Heart left ventricle (tissue), 16 donors: ENCODE measurements at places on chromosomes 12 and 14.

GRCh38 chr12:6612247-6612646 is 5.1 kb upstream of the CHD4 start:
- no peak overlapping the region for H3K4me3 ChIP-seq
- peaks cover 15% of the 10 kb centered on the region for H3K4me1 ChIP-seq
- H3K27me3 ChIP-seq: no peaks in the 10 kb centered on the region
- no peak for DNase-seq
- peak overlapping the region; percentile 85 for H3K27ac ChIP-seq

DNA sequence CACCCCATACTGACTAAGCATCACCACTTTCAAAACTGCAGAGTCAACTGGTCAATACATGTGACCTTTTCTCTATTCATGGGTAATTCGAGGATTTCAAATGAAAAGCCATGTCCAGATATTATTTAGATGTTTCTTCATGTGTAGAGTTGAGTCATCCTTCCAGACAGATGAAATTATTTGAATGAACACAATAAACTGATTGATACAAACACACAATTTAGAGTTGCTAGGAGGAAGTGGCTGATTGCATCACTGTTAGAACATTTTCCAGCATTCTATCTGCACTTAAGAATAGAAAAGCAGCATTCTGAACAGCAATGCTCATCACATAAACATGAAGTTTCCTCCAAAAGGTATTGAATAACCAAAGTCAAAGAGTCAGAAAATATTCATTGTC is 273.5 kb upstream of the SOX5 start:
- no peaks in the 10 kb centered on the region for H3K27me3 ChIP-seq
- H3K4me3 ChIP-seq: no peak overlapping the region
- no peak overlapping the region for H3K27ac ChIP-seq
- H3K36me3 ChIP-seq: no peaks in the 10 kb centered on the region

GRCh38 chr14:67151082-67151666 is 38.1 kb upstream of the GARIN2 start:
- no peaks in the 10 kb centered on the region for H3K4me1 ChIP-seq
- H3K36me3 ChIP-seq: no peaks in the 10 kb centered on the region
- no peak for DNase-seq
- H3K4me3 ChIP-seq: no peak overlapping the region
- no peak overlapping the region for H3K27ac ChIP-seq

- H3K36me3 ChIP-seq: no peaks in the 10 kb centered on the region
- DNase-seq: no peak
- no peak overlapping the region for H3K4me3 ChIP-seq
Observed at GRCh38 chr12:43241986-43242385, 310.0 kb downstream of the ADAMTS20 start.

- no peaks in the 10 kb centered on the region for H3K27me3 ChIP-seq
- no peak overlapping the region for H3K4me3 ChIP-seq
- no peaks in the 10 kb centered on the region for H3K36me3 ChIP-seq
- H3K27ac ChIP-seq: no peak overlapping the region
Observed at GRCh38 chr12:64240781-64241180, 18.7 kb upstream of the KICS2 start.

- DNase-seq: no peak
- H3K27ac ChIP-seq: no peak overlapping the region
- no peaks in the 10 kb centered on the region for H3K4me1 ChIP-seq
- no peaks in the 10 kb centered on the region for H3K27me3 ChIP-seq
Observed at GRCh38 chr12:44385964-44386363, 490.2 kb downstream of the NELL2 start.

GRCh38 chr14:86543521-86543920 is 1013.6 kb downstream of the FLRT2 start:
- no peak overlapping the region for H3K4me3 ChIP-seq
- no peak overlapping the region for H3K27ac ChIP-seq
- no peaks in the 10 kb centered on the region for H3K27me3 ChIP-seq
- H3K36me3 ChIP-seq: no peaks in the 10 kb centered on the region
- DNase-seq: no peak

GRCh38 chr14:105745433-105746123 is 219.2 kb downstream of the TMEM121 start:
- no peaks in the 10 kb centered on the region for H3K36me3 ChIP-seq
- no peaks in the 10 kb centered on the region for H3K4me1 ChIP-seq
- DNase-seq: no peak
- no peak overlapping the region for H3K4me3 ChIP-seq
- no peaks in the 10 kb centered on the region for H3K27me3 ChIP-seq

- H3K4me3 ChIP-seq: no peak overlapping the region
- H3K27me3 ChIP-seq: no peaks in the 10 kb centered on the region
- no peak overlapping the region for H3K27ac ChIP-seq
- H3K36me3 ChIP-seq: no peaks in the 10 kb centered on the region
Observed at GRCh38 chr12:65594409-65594808, 229.9 kb upstream of the HMGA2 start.

DNA sequence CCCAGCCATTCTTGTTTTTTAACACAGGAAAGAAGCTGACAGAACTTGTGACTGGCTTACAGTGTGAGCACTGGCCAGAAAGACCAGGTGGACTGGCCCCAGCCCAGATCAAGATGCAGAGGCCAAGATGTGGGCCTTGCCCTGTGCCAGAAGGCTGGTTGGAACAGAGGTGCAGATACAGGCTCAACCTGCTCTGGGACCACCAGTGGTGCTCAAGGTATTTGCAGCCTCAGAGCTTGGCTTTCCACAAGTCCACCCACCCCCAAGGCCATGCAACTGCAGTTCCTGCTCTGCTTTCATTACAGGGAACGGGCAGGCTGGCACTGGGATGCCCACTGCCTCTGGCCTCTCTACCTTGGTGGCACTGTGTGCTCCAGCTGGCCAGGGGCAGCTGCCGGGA is 23.3 kb downstream of the ZFC3H1 start:
- no peak overlapping the region for H3K4me3 ChIP-seq
- DNase-seq: no peak
- H3K27me3 ChIP-seq: no peaks in the 10 kb centered on the region
- no peaks in the 10 kb centered on the region for H3K4me1 ChIP-seq
- peaks cover 100% of the 10 kb centered on the region for H3K36me3 ChIP-seq

- H3K27me3 ChIP-seq: no peaks in the 10 kb centered on the region
- peak overlapping the region; percentile 53 for H3K27ac ChIP-seq
- H3K4me1 ChIP-seq: peaks cover 24% of the 10 kb centered on the region
- H3K36me3 ChIP-seq: no peaks in the 10 kb centered on the region
Observed at GRCh38 chr12:92444763-92445162, 258.0 kb upstream of the PLEKHG7 start.

- H3K4me3 ChIP-seq: no peak overlapping the region
- H3K27ac ChIP-seq: no peak overlapping the region
- no peak for DNase-seq
- H3K4me1 ChIP-seq: no peaks in the 10 kb centered on the region
- no peaks in the 10 kb centered on the region for H3K36me3 ChIP-seq
Observed at GRCh38 chr12:16407346-16407745, 59.9 kb downstream of the MGST1 start.

GRCh38 chr12:125110641-125111360 is 45.6 kb downstream of the AACS start:
- no peak for DNase-seq
- H3K4me3 ChIP-seq: no peak overlapping the region
- no peaks in the 10 kb centered on the region for H3K4me1 ChIP-seq
- no peaks in the 10 kb centered on the region for H3K27me3 ChIP-seq
- no peak overlapping the region for H3K27ac ChIP-seq

- H3K27me3 ChIP-seq: no peaks in the 10 kb centered on the region
- peaks cover 72% of the 10 kb centered on the region for H3K36me3 ChIP-seq
- H3K27ac ChIP-seq: peak overlapping the region; percentile 90
- no peak for DNase-seq
- no peak overlapping the region for H3K4me3 ChIP-seq
Observed at GRCh38 chr12:108820707-108821406, 36.5 kb downstream of the SSH1 start.

GRCh38 chr12:106284358-106285105 is 18.0 kb upstream of the TCP11L2 start:
- H3K27ac ChIP-seq: no peak overlapping the region
- no peaks in the 10 kb centered on the region for H3K27me3 ChIP-seq
- H3K4me3 ChIP-seq: no peak overlapping the region

DNA sequence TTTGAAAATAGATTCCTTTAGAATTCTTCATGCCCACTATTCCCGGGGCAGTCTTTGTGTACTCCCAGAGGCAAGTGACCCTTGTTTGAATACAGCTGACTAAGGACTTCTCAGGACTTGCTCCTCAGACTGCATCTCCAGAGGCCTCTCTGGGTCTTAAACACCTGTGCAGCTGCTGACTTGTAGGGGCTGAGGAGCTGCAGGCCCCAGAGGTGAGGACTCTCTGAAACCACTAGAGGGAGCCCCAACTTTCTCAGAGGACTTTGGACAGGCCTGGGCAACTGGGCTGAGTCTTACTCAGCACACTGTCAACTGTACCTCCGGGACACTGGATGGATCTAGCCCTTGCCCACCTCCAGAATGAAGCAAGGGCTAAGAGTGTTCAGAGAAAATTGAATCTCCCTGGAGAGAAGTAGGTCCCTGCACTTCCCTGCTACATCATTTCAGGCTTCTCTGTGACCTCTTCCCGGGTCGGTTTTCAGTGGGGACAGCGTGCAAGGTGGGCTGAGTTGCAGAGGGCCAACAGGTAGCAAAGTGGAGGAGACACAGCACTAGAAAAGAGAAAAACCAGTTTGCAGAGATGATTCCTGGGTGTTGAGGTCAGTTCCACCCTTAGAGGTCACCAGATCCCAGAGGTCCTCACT is 164.6 kb downstream of the TMEM117 start:
- no peaks in the 10 kb centered on the region for H3K36me3 ChIP-seq
- no peaks in the 10 kb centered on the region for H3K27me3 ChIP-seq
- H3K4me3 ChIP-seq: no peak overlapping the region
- DNase-seq: no peak
- H3K4me1 ChIP-seq: no peaks in the 10 kb centered on the region
- H3K27ac ChIP-seq: no peak overlapping the region

GRCh38 chr14:53398616-53399015 is 245.5 kb upstream of the DDHD1 start:
- H3K27me3 ChIP-seq: no peaks in the 10 kb centered on the region
- no peak overlapping the region for H3K27ac ChIP-seq
- no peak overlapping the region for H3K4me3 ChIP-seq
- no peaks in the 10 kb centered on the region for H3K36me3 ChIP-seq
- no peaks in the 10 kb centered on the region for H3K4me1 ChIP-seq

DNA sequence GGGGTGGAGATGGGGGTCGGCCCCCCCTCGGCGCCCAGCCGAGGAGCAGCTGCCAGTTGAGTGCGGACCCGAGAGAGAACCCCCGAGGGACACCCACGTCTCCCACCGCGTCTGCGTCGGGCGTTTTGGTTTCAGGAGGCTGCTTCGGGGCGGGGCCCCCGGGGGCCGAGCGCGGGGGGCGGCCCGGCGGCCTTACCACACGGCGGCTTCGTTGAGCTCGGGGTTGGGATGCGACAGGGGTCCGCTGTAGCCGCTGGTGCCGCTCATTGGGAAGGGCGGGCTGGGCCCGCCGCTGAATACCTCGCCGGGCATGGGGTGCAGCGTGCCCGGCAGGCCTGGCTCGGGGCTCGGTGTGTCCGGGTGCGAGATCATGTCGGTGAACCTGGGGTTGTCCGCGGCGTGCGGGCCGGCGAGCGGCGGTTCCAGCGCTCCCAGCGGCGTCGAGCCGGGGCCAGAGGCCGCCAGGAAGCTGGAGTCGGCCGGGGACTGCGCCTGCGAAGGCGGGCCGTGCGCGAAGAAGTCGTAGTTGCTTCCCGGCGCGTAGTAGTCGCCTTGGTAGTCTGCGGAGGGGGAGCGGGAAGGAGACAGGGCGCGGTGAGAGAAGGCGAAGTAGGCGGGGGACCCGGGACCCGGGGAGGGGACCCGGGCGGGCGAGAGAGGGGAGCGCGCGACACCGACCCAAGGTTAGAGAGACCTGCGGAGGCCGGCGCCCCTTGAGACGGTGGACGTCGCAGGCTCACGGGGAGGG is 8.5 kb downstream of the LHX5 start:
- H3K4me3 ChIP-seq: peak overlapping the region; percentile 31
- no peaks in the 10 kb centered on the region for H3K36me3 ChIP-seq
- H3K27ac ChIP-seq: no peak overlapping the region
- DNase-seq: no peak
- H3K4me1 ChIP-seq: peaks cover 54% of the 10 kb centered on the region

DNA sequence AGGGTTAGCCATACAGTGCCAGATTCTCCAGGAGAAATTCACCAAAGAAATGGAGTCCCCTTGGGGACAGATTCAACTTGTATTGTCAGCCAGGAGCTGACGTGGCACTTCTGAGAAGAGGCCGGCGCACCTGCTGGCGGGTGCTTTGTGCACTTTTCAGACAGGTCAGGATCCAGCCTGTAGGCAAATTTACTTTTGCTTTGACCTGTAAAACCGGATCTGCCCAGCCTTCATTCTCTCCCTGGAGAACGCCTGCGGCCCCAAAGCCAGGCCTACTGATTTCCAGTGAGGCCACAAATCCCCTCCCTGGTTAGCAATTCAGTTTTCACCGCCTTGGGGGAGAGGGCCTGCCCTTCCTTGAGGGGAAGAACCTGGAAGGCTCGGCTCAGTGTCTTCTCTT is 17.4 kb downstream of the P2RX4 start:
- no peak overlapping the region for H3K27ac ChIP-seq
- no peak overlapping the region for H3K4me3 ChIP-seq
- peaks cover 2% of the 10 kb centered on the region for H3K4me1 ChIP-seq
- no peak for DNase-seq
- no peaks in the 10 kb centered on the region for H3K27me3 ChIP-seq

DNA sequence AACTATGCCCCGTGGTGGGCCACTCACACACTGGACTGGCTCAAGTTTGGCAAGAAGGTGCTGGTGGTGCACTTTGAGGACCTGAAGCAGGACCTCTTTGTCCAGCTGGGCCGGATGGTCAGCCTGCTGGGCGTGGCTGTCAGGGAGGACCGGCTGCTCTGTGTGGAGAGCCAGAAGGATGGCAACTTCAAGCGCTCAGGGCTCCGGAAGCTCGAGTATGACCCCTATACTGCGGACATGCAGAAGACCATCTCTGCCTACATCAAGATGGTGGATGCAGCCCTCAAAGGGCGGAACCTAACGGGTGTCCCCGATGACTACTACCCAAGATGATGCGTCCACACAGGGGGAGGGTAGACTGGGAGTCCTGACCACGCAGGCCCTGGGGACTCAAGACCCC is 91.1 kb downstream of the CMKLR1 start:
- H3K27me3 ChIP-seq: peaks cover 4% of the 10 kb centered on the region
- H3K27ac ChIP-seq: no peak overlapping the region
- DNase-seq: no peak
- no peak overlapping the region for H3K4me3 ChIP-seq

DNA sequence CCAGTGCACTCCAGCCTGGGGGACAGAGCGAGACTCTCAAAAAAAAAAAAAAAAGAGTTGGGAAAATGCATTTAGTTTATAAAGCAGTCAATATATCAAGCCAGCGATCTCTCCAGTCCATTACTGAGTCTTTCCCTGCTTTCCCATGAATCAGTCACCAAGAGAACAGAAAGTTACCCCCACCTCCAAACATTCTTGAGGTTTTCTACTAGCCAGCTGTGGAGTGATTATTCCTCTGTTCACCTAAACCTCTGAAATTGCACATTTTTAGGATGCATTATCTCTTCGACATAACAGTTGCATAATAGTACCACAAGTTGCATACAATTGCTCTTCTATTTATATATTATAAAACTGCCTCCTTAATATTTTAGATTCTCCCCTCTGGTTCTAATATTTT is 134.8 kb upstream of the DIO3 start:
- H3K36me3 ChIP-seq: no peaks in the 10 kb centered on the region
- no peaks in the 10 kb centered on the region for H3K4me1 ChIP-seq
- no peak for DNase-seq
- H3K27ac ChIP-seq: no peak overlapping the region
- no peak overlapping the region for H3K4me3 ChIP-seq
